ENCODE measurements at places on chromosomes 5 and 9.

DNA sequence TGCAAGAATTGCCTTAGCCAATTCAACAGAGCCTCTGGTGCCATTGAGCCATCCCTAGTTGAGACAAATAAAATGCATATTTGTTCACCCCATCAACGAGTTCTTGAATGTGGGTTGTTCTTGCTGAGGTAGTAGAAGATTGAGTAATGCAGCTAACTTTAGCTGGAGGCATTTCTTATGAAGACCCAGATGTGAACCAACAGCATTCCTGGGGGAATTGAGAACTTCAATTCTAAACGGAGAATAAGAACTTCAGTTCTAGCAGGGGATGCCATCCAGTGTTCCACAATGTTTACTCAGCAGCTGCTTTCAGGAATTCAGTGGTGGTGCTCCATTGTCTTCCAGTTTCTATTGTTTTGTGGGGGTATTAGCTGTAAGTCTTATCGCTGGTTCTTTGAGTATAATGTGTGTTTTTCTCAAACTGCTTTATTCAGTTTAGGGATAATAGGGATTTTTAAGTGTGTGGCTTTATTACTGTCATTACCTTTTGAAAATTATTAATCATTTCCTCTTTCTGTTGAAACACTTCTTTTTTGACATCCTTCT is 1968.2 kb upstream of the NUDT12 start:
- DNase-seq: no peak

DNA sequence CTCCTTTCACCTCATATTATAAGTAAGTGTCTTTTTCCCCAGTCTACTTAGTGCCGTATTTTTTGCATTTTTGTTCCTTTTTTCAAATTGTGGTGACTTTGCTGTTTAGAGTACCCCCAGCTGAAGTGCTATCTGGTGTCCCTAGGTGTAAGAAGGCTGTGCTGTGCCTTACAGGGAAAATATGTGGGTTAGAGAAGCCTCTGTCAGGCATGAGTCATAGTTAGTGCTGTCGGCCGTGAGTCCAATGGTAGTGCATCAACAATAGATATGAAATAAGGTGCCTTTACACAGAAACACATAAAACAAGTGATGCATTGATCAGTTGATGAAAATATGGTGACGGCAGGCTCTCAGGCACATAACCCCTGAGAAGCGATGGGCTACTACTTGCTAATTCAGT is 20.1 kb downstream of the SYK start:
- no peak for DNase-seq

DNA sequence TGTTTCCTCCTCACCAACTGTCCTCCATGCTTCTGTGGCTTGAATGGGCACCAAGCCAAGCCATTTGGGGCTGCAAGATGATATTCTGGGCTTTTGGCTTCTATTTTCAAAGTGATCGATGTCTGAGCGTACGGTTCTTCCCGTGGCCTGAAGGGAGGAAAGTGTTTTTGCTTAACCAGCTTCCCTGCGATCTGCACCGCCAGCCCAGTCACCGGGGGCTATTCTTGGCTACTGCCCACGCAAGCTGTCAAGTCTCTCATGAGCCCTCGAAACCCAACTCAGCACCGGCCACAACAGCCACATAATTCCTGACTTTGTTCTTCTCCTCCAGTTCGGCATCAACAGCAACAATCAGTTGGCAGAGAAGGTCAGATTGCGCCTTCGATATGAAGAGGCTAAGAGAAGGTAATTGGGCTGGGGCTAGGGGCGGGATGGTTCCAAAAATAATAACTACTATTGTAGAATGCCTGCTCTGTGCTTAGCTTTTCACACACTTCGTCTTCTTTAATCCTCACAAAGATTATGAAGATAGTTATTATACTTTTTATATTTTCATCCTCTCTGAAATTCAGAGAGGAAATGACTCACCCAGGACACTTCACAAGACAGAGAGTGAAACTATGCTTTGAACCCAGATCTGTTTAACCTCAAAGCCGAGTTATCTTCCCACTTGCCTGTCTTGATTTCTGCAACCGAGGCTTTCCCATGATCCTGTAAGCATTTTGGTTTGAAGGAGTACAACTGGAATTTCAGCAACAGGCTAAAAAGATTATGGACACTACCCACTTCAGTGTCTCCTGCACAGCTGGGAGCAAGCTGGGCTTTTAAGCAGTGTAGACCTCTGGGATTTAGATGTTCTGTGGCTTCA is 76.4 kb upstream of the RARS1 start:
- no peak for DNase-seq

DNA sequence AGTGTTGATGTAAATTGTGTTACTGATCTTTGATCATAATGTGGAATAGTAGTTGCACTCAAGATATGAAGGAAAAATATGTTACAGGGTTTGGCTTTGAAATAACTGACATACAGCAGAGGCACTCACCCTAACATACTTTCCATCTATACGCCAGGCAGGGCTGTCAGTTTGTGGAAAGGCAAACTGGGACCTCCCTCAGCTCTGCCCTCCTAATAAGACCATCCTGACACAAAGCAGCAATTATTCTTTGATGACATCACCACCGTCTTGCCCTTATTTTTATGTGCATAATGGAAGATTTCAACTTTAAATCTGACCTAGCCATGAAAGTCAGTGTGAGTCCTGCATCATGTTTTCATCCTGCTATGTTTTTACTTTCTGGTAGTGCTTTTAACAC is 42.9 kb downstream of the ITGA1 start:
- DNase-seq: no peak

- DNase-seq: no peak
Observed at GRCh38 chr5:102853680-102854079, 98.6 kb downstream of the PAM start.

DNA sequence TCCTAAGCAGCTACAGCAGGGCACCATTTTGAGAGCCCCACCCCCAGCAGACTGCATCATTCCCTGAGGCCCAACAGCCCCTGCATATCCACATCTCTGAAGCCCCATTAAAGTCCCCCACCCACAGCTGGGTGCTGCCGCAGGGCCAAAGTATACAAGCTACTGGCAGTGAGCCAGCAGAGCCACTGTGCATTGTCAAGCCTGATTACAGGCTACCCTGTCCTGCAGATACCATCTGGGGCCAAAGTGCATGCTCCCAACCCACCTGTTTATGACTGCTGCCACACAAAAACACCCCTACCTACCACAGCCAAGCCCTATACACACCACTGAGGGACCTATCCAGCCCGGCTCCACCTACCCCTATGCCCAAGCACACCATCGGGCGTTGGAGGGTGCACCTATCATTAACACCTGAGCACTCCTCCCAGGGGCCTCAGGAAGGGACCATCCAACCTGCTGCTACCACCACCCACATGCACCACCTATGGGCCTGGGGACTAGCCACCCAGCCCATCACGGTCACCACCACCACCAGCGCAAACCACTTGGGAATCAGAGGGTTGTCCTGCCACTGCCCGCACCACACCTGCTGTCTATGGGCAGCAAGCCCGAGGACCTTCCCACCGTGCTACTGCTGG is 105.0 kb downstream of the PLPP1 start:
- DNase-seq: no peak

DNA sequence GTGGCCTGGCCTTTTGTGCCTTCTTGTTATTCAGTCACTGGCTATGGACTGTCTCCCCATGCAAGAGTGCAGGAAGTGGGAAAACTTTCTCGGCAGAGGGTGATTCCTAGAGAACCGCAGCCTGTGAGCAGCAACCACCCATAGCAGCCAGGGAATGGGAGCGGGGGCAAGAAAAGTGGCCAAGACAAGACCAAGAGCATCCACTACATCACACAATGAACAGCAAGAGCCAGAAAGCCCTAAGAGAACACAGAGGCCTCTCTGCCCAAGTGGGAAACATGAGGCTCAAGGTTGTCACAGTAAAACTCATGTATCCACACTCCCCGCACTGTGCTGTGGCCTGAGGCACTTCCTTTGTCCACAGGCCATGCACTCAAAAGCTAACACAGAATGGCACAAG is 129.1 kb upstream of the FSTL4 start:
- no peak for DNase-seq

GRCh38 chr5:111453295-111453694 is 59.0 kb downstream of the STARD4 start:
- DNase-seq: no peak

DNA sequence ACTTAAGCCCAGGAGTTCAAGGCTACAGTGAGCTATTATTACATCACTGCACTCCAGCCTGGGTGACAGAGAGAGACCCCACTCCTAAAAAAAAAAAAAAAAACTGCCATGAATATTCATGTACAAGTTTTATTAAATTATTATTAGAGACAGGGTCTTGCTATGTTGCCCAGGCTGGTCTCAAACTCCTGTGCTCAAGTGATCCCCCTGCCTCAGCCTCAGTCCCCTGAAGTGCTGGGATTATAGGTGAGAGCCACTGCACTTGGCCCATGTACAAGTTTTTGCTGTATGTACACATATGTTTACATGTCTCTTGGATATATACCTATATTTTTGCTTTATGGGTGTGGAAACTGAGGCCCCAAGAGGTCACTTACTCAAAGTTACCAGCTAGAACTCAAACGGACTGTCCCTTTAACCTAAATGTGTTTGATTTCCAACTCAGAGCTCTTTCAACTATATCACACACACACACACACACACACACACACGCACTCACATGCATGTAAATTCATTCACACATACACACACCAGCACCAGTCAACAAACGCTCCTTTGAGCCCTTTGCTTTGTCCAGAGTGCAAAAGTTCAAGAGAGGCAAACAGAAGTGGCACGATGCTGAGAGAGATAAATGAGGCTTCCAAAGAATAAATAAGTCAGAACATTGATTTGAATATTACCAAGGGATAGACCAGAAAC is 42.3 kb upstream of the STRBP start:
- no peak for DNase-seq

Measured in stimulated activated CD8-positive, alpha-beta memory T cell treated with anti-CD3 and anti-CD28 coated beads, Interleukin-4, amount 100 ng/mL, for 1 hour (primary cell).